Lung (tissue), 17 donors: ENCODE measurements at places on chromosomes 2 and 18. TPM values are rescaled to one million over a fixed set of nuclear protein-coding genes. Genes with fewer than 3 reads are reported as not detected.

The PAIP2B gene
- polyA plus RNA-seq = 1.4 TPM

The GPBAR1 gene
- 1.0 TPM for polyA plus RNA-seq

The KYNU gene
- polyA plus RNA-seq = 6.4 TPM

- peak; percentile 83 for DNase-seq
These were observed 77.2 kb downstream of the TCF4 start for GRCh38 chr18:55510809-55511208.

DNA sequence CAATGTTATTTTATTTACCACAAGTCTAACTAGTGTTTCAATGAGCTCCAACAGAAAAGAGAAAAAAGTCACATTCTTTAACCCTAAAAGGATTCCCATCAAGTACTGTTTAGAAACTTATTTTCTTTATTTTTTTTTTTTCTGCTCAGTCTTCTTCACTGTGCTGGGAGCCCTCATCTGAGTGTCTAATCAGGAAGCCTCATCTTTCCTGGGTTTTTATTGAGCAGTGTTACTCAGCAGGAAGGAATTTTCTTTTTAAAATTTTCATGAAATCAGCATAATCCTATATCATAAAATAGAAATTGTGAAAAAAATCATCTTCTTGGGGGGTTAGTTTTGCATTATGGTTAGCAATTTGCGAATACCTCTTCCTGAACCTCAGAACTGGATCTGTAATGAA lies 453.8 kb downstream of the CDH2 start:
- DNase-seq = no peak

The RRM2 gene
- 6.1 TPM for polyA plus RNA-seq

The DNAH6 gene
- 1.9 TPM for polyA plus RNA-seq

GRCh38 chr2:10806543-10806942 lies 6.0 kb downstream of the PDIA6 start:
- DNase-seq = no peak

- DNase-seq = no peak
These were observed 134.3 kb upstream of the RASGRP3 start for GRCh38 chr2:33342171-33342570.

DNA sequence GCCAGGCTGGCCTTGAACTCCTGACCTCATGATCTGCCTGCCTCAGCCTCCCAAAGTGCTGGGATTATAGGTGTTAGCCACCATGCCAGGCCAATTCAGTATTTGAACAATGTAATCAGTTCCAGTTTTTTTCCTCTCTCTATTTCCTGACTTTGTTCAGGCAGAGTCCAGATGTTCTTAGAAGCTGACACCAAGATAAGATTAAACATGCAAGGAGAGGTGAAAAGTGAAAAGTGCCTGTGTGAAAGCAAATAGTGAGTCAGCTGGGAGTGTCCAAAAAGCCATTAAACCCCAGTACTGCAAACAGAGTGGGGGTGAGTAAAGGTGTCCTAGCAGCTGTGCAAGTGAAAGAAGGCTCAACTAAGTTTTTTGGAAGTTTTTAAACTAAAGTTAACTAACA lies 231.5 kb downstream of the PTH2R start:
- DNase-seq = no peak

The CCDC68 gene
- 9.6 TPM for polyA plus RNA-seq

- no peak for DNase-seq
These were observed 52.7 kb upstream of the CCDC68 start for GRCh38 chr18:55012008-55012407.

GRCh38 chr18:76384114-76384790 lies 110.8 kb downstream of the ZNF516 start:
- no peak for DNase-seq

- peak; percentile 40 for DNase-seq
These were observed 110.5 kb downstream of the TCF4 start for GRCh38 chr18:55477499-55477859.

GRCh38 chr2:157058161-157058560 lies 199.3 kb upstream of the GALNT5 start:
- no peak for DNase-seq

DNA sequence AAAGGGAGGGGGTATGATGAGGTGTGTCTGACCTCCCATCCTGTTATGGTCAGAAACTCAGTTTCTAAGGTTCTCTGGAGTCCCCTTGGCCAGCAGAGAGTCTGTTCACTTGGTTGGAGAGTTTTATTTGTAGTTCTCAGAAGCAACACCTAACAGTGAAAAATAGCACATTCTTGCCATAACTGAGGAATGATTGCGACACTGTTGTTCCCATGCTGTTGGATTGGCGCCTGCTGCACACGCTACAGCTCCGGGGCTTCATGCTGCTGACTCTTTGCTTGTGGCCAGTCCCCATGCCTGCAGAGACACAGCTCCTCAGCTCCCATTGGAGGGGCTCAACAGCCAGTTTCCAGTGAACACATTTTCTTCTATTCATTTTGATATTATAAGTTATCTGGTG lies 42.1 kb downstream of the TPGS2 start:
- peak; percentile 85 for DNase-seq

The PRSS56 gene
- not detected for polyA plus RNA-seq

GRCh38 chr2:29139152-29139551 lies 23.9 kb downstream of the CLIP4 start:
- no peak for DNase-seq

The UGT1A4 gene
- 0.02 TPM for polyA plus RNA-seq

The PRKAG3 gene
- polyA plus RNA-seq = 0.01 TPM

GRCh38 chr2:175476948-175477347 lies 295.4 kb upstream of the ATP5MC3 start:
- DNase-seq = no peak

The SLC9A4 gene
- not detected for polyA plus RNA-seq
